Activated CD4-positive, alpha-beta T cell treated with anti-CD3 and anti-CD28 coated beads for 36 hours (primary cell): ENCODE measurements at places on chromosomes 2 and 18. TPM values are rescaled to one million over a fixed set of nuclear protein-coding genes. Genes with fewer than 3 reads are reported as not detected.

DNA sequence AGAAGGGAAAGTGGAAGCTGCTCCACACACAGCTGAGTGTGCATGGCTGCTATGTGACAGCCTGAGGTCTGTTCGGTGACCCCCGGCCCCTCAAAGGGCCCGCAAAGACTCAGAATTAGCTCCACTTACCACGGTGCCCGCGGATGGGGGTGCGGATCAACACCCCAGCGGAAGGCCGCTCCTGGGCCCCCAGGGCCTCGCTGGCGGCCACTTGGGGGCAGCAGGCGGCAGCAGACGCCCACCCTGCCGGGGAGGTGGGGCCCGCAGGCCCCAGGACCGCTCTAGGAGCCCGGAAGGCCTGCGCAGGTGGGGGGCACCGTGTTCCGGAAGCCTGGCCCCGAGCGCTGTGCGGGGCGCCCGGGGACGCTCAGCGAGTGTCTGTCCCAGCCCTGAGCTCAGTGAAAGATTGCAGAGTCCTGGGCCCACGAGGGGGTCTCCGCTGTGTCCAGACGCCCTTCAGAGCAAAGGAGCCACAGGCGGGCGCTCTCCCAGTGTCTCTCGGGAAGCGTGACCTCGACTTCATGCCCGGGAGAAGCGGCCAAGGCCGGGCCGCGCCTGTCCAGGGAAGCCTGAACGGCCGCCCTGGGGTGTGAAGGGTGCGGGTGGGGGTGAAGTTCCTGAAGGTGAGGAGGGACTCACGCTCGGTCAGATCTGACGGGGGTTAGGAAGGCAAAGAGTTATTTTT is 118.7 kb downstream of the VAPA start:
- peaks cover 4% of the 10 kb centered on the region for H3K27me3 ChIP-seq
- no peaks in the 10 kb centered on the region for H3K36me3 ChIP-seq
- H3K4me3 ChIP-seq: peak overlapping the region; percentile 22

GRCh38 chr2:176291809-176292283 is 22.6 kb downstream of the MTX2 start:
- peaks cover 31% of the 10 kb centered on the region for H3K4me1 ChIP-seq
- H3K36me3 ChIP-seq: peaks cover 2% of the 10 kb centered on the region
- DNase-seq: peak; percentile 6
- H3K27me3 ChIP-seq: no peaks in the 10 kb centered on the region
- no peak overlapping the region for H3K4me3 ChIP-seq

DNA sequence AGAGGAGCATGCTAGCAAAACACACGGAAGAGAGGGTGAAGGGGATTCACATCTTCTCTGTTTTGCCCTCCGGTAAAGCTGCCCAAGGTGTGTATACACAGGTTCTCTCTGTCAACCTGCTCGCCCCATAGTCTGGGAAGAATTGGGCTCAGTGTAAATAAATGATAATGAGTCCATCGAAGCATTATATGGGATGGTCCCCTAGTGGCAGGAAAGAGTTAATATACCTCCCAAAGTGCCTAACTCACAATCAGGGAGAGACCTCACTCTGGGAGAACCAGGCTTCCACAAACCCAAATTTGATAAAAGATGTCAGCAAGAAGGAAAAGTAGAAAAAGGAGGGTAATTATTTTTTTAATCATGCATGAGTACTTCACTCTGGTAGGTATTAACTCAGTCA is 262.2 kb upstream of the ZNF521 start:
- no peak for DNase-seq
- no peaks in the 10 kb centered on the region for H3K27me3 ChIP-seq
- no peaks in the 10 kb centered on the region for H3K4me1 ChIP-seq
- no peak overlapping the region for H3K27ac ChIP-seq
- H3K36me3 ChIP-seq: no peaks in the 10 kb centered on the region

DNA sequence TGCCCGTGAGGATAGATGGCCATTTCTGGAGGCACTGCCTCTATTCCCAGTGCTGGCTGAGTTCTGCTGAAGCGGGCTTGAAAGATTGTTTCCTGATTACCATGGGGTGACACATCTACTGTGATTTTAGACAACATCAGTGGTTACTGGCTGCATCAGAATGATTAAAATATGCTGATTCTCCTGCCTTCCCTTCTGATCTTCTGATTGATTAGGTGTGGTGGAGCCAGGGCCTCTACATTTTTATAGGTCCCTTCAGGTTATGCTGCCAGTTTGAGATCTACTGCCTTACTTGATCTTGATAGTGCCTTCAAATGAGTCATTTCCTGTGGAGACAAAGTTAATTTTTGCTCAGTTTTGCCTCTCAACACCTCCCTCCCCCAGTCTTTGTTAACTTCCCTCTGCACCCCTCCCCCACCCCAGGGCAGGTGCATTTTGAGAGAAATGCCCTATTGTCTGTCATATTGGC is 31.6 kb upstream of the SNORC start:
- peaks cover 44% of the 10 kb centered on the region for H3K36me3 ChIP-seq
- H3K4me3 ChIP-seq: peak overlapping the region; percentile 15
- peak overlapping the region; percentile 84 for H3K27ac ChIP-seq
- peak; percentile 76 for DNase-seq

- H3K4me1 ChIP-seq: no peaks in the 10 kb centered on the region
- H3K27ac ChIP-seq: no peak overlapping the region
- H3K36me3 ChIP-seq: no peaks in the 10 kb centered on the region
- H3K27me3 ChIP-seq: no peaks in the 10 kb centered on the region
- DNase-seq: no peak
Observed at GRCh38 chr2:42464631-42465030, 29.2 kb downstream of the KCNG3 start.

GRCh38 chr18:77110400-77110799 is 22.2 kb downstream of the MBP start:
- no peak overlapping the region for H3K4me3 ChIP-seq
- H3K27ac ChIP-seq: no peak overlapping the region
- peaks cover 93% of the 10 kb centered on the region for H3K4me1 ChIP-seq
- H3K27me3 ChIP-seq: no peaks in the 10 kb centered on the region

GRCh38 chr2:198073253-198073652 is 268.9 kb downstream of the PLCL1 start:
- no peak overlapping the region for H3K4me3 ChIP-seq
- H3K36me3 ChIP-seq: no peaks in the 10 kb centered on the region
- H3K4me1 ChIP-seq: peaks cover 10% of the 10 kb centered on the region
- H3K27me3 ChIP-seq: no peaks in the 10 kb centered on the region
- no peak overlapping the region for H3K27ac ChIP-seq

DNA sequence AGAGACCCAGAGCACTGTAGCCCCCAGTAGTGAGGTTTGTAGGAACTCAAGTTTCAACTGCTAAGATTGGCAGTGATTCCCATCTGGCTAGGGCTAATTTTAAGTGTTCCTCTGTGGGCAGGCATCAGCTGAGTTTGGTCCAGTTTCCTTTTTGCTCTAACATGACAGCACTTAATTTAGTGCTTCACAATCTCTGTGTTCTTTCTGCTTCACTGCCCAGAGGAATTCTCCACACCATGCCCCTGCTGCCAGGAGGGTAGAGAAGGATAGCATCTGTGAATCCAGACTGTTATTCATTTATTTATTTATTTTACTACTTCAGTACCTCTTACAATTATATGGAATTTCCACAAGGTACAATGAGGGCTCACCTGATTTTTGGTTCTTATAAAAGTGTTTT is 549.9 kb upstream of the FSIP2 start:
- no peak overlapping the region for H3K4me3 ChIP-seq
- no peaks in the 10 kb centered on the region for H3K36me3 ChIP-seq
- no peaks in the 10 kb centered on the region for H3K4me1 ChIP-seq
- no peak for DNase-seq
- H3K27ac ChIP-seq: no peak overlapping the region

GRCh38 chr2:187232749-187233148 is 215.3 kb downstream of the CALCRL start:
- no peak overlapping the region for H3K4me3 ChIP-seq
- no peaks in the 10 kb centered on the region for H3K4me1 ChIP-seq
- peaks cover 2% of the 10 kb centered on the region for H3K27me3 ChIP-seq
- no peak for DNase-seq
- no peaks in the 10 kb centered on the region for H3K36me3 ChIP-seq
- H3K27ac ChIP-seq: no peak overlapping the region

DNA sequence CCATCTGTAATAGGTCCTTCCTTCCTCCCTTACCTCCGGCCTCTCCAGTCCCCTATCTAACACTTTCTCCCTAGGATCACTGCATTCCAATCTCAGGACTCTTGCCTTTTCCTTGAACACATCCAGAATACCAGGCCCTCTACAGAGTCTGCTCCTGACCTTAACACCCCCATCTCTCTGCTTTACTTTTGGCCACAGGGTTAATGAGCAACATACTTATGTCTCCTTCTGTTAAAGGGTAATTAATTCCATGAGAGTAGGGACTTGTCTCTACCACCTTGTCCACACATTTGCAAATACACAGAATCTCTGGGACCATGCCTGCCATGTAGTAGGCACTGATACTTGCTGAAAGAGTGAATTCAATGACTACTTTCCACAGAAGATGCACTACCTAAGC is 94.9 kb downstream of the COBLL1 start:
- H3K27me3 ChIP-seq: peaks cover 3% of the 10 kb centered on the region
- no peak overlapping the region for H3K27ac ChIP-seq
- no peak for DNase-seq
- no peaks in the 10 kb centered on the region for H3K36me3 ChIP-seq
- no peak overlapping the region for H3K4me3 ChIP-seq

DNA sequence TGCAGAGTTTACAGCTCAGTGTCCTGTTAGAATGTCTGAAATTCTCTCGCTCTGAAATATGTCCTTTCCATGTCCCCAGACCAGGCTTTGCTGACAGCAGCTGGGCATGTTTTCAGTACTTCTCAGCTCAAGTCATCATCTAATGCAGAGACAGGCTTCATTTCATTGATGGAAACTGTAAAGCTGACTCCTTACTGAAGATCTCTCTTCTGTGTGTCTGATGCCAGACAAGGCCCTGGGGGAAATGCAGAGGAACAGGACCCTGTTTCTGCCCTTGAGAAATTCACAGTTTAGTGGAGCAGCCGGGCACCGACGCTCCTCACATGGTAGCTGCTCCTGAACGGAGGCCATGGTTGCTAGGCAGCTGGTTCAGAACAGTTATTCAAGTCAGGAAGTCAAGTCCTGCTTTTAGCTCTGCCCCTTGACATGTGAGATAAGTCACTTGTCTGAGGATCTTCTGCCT is 24.6 kb upstream of the FZD7 start:
- no peak overlapping the region for H3K4me3 ChIP-seq
- DNase-seq: no peak
- no peak overlapping the region for H3K27ac ChIP-seq
- H3K4me1 ChIP-seq: no peaks in the 10 kb centered on the region
- H3K36me3 ChIP-seq: no peaks in the 10 kb centered on the region

- no peak overlapping the region for H3K4me3 ChIP-seq
- H3K27me3 ChIP-seq: no peaks in the 10 kb centered on the region
- H3K4me1 ChIP-seq: peaks cover 5% of the 10 kb centered on the region
Observed at GRCh38 chr18:42086288-42086687, 131.3 kb downstream of the PIK3C3 start.

DNA sequence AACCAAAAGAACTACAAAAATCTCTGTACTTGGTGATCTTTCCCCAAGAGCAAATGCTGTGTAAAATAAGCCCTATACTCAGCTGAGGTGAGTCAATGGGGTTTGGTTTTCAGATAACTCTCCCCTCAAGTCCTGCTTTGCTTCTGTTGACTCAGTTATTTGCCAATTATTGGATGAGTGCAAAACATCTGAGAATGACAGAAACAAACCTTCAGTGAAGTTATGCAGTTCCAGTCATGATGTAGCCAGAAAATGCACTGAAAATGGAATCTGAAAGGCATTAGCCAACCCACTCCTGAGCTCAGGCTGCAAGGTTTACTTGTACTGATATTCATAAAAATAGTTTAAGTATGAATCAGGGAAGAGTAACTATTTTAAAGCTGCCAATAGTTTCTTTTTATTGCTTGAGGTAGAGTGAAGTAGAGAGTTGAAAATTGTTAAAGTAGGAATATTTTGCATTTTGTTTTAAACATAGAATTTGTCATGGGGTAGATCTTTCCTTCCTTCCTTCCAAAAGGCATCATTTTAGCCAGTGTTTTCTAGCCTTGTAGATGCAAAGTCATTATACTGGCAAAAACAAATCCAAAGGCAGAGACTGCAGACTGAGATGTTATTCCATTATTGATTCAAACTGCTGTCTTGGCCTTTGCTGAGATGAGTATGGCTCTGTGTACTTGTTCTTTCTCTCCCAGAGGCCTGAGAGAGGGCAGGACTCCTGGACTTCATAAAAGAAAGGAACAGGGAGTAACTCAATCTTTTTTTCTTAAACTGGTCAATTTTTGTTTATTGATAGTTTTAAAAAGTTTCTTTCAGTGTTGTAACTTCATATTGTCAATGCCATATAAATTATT is 215.3 kb downstream of the RND3 start:
- H3K27me3 ChIP-seq: no peaks in the 10 kb centered on the region
- no peaks in the 10 kb centered on the region for H3K36me3 ChIP-seq
- H3K4me3 ChIP-seq: no peak overlapping the region
- DNase-seq: no peak
- no peaks in the 10 kb centered on the region for H3K4me1 ChIP-seq

GRCh38 chr2:142718576-142719155 is 158.8 kb upstream of the KYNU start:
- no peak for DNase-seq
- H3K36me3 ChIP-seq: no peaks in the 10 kb centered on the region
- no peak overlapping the region for H3K4me3 ChIP-seq
- no peak overlapping the region for H3K27ac ChIP-seq
- H3K4me1 ChIP-seq: no peaks in the 10 kb centered on the region

- no peaks in the 10 kb centered on the region for H3K27me3 ChIP-seq
- no peak for DNase-seq
- H3K27ac ChIP-seq: no peak overlapping the region
- H3K4me3 ChIP-seq: no peak overlapping the region
- H3K36me3 ChIP-seq: peaks cover 17% of the 10 kb centered on the region
Observed at GRCh38 chr2:221423210-221423804, 148.8 kb downstream of the EPHA4 start.

DNA sequence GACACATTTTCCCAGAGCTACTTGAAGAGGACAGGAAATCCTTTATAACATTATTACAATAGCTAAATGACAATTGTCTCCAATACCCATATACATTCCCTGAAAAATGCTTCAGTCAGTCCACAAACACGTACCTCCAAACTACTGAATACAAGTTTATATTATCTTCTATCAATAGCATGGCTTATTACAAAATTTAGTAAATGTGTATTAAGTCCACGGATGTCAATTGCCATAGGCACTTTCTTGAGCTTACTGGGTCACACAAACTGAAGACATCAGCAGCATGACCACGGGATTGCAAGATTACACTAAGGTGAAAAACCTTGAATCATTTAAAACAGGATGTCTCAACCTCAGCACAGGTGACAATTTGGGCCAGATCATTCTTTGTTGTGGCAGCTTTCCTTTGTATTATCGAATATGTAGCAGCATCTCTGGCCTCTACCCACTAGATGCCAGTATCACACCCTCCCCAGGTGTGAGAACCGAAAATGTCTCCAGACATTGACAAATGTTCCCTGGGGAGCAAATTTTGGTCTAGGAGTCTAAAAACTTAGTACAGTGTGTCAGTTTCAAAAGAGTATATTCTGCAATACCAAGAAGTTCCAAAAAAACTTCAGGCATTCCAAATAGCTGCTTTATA is 1.4 kb downstream of the MBD2 start:
- H3K27ac ChIP-seq: peak overlapping the region; percentile 98
- peak; percentile 66 for DNase-seq
- peaks cover 20% of the 10 kb centered on the region for H3K36me3 ChIP-seq
- peak overlapping the region; percentile 98 for H3K4me3 ChIP-seq
- H3K4me1 ChIP-seq: peaks cover 50% of the 10 kb centered on the region

- no peaks in the 10 kb centered on the region for H3K4me1 ChIP-seq
- H3K36me3 ChIP-seq: no peaks in the 10 kb centered on the region
- H3K27ac ChIP-seq: no peak overlapping the region
- no peak overlapping the region for H3K4me3 ChIP-seq
Observed at GRCh38 chr2:189046320-189046719, 72.1 kb downstream of the COL3A1 start.

The GATA6 gene
- not detected for total RNA-seq

The ERICH2 gene
- not detected for total RNA-seq

The RNF181 gene
- 113 TPM for total RNA-seq

The CNDP1 gene
- not detected for total RNA-seq

The TMEM169 gene
- 1.6 TPM for total RNA-seq

The KHK gene
- total RNA-seq: 10.6 TPM

The MROH2A gene
- not detected for total RNA-seq

The TFPI gene
- not detected for total RNA-seq
